Neuronal stem cell (in vitro differentiated cells): ENCODE measurements at places on chromosomes 3 and 15.

DNA sequence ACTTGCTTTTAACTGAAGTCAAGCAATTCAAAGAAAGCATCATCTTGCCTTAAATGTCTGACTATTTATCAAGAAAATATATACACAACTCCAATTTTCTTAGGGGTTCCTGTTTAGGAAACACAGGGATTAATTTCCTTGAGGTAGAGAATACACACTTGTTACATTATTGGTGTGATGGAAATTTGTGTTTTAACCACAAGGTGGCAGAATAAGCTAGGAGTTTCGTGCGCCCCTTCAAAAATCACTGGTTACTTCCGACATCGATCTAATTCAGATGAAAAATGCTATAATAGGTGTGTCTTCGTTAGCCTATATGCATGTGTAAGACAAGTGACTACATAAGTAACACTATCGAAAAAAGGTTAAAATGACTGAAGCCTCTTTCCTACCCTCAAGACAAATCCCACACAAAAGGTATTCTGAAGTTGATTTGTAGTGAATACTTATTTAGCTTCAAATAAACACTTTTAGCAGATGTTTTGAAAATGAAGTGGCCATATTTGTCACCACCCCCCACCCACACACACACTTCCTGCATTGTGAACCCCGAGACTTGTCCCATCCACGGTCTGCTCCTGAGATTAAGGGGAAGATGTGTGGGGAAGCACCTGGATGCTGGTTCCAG lies 246.5 kb downstream of the ROBO1 start:
- H3K4me1 ChIP-seq: no peaks in the 10 kb centered on the region
- H3K4me3 ChIP-seq: no peak overlapping the region
- no peaks in the 10 kb centered on the region for H3K36me3 ChIP-seq
- peak; percentile 48 for DNase-seq

DNA sequence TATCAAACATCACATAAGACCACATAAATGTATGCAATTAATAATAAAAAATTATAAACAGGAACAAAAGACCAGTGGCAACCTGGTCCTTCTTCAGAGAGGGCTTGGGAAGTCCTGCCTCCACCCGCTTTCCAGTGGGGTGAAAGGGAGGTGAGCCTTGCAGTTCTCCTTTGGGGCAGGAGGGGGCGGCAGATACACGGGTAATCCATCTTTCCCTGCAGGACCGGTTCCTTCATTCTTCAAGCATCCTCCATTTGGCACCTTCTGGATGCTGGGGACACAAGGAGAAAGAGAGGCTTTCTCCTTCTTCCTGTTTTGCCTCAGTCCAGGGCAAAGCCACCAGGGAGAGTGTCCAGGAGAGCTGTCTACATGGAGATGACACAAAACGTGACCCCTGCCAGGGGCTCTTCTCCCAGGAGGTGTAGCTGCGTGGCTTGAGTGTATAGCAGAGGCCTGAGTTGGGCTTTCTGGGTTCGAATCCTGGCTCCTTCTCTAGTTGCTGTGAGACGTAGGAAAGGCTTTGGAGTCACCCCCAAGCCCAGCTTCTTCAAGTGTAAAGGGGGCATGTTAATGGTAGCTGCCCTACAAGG lies 23.2 kb downstream of the RPLP1 start:
- no peaks in the 10 kb centered on the region for H3K4me1 ChIP-seq
- H3K27ac ChIP-seq: no peak overlapping the region
- no peaks in the 10 kb centered on the region for H3K27me3 ChIP-seq
- no peaks in the 10 kb centered on the region for H3K36me3 ChIP-seq
- DNase-seq: peak; percentile 60
- no peak overlapping the region for H3K4me3 ChIP-seq

DNA sequence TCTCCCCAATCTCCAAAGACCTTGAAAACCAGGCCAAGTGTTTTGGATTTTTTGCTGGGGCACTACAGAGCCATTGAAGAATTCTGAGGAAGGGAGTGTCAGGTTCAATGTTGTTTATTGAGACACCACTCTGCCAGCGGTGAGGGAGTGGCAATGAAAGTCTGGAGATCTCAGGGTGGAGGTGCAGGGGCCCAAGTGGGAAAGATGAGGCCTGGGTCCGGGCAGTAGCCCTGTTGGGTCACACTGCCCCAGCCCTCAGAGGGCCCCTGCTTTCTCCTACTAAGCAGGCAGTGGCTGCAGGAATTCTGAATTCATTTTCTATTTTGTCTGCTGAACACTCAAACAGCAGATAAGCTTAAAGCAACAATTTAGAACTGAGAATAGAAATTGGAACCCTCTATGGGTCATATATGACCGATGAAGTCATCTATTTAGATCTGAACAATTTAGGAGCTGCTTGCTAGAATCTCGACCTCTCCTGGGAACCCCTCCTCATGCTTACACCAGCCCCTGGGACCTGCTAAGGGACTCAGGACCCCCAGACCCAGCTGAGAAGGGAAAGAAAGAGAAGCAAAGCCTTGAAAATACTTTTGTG lies 17.9 kb downstream of the HRH1 start:
- no peak overlapping the region for H3K27ac ChIP-seq
- no peak for DNase-seq
- peaks cover 4% of the 10 kb centered on the region for H3K4me1 ChIP-seq
- H3K27me3 ChIP-seq: no peaks in the 10 kb centered on the region

DNA sequence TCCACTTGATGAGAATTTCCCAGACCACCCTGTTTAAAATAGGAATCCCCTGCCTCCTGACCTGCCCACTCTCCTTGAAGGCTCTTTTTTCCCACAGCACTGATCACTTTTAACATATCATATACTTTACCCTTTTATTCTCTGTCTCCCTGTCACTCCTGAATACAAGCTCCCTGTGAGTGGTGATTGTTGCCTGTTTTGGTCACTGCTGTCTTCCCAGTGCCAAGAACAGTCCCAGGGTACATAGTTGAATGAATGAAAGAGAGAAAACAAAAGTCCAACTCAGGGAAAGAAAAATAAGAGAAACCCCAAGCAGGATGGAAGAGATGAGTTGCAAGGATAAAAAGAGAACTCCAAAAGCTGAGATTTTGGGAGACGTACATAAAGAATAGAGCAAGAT lies 500.3 kb upstream of the LMCD1 start:
- H3K27ac ChIP-seq: no peak overlapping the region
- H3K4me3 ChIP-seq: no peak overlapping the region
- H3K27me3 ChIP-seq: no peaks in the 10 kb centered on the region
- no peak for DNase-seq

DNA sequence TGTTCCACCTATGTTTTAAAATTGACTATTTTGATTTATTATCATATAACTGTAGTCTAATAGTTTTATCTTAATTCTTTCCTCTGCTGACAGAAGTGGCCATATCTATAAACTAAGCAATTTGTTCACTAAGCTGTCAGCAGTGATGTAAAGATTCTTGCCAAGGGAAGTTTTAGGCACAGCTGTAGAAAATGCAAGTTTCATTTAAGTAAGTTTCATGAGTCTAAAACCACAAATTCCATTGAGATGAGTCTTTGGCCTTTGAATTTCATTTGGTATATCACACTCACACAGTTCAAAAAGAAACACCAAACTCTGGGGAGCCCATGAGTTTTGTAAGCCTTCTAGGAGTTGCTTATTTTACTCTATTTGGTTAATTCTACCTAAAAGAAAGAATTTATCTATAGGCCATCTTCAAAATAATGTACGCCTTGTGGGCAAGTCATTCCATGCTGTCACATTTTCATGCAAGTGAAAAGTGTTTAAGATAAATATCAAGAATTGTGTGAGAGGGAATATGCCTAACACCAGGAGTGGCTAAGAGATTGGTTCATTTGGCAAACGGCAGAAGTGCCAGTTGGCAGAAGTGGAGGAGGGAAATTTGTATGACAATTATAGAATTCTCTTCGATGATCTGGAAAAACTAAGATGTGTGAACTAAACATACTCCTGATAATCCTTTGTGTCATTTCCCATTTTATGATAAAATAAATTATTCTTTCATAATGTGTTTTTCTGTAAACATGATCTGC lies 292.9 kb downstream of the ZIC4 start:
- no peak for DNase-seq
- no peak overlapping the region for H3K27ac ChIP-seq
- H3K36me3 ChIP-seq: no peaks in the 10 kb centered on the region
- no peaks in the 10 kb centered on the region for H3K4me1 ChIP-seq

DNA sequence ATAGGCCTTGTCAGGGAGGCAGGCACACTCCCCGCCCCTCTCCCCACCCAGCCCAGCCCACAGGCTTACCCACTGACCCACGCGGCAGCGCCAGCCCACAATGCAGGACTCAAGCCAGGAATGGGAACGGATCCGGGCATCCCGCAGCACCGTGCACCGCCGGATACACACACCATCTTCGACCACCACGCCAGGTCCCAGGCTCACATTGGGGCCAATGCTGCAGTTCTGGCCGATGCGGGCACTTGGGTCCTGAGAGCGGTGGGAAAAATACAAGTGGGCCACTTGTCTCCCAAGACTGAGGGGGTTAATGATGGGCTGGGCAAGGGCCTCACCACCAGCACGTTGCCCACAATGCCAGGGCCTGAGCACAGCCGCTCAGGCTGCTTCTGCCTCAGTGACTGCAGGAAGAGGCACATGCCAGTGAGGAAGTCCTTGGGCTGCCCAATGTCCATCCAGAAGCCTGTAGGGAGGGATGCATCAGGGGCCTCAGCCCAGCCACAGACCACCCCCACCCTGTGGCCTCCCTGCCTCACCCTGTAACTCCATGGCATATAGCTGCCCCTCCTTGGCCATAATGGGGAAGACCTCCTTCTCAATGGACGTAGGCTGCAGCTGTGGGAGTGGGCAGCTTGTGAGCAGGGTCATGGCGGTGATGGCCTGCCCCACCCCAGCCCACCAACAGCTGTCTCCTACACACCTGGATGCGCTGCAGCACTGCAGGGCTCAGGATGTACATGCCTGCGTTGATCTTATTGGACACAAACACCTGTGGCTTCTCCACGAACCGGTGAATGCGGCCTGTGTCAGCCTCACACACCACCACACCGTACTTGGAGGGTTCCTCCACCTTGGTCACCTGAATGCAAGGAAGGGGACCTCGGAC lies 1.6 kb downstream of the GMPPB start:
- H3K4me1 ChIP-seq: peaks cover 14% of the 10 kb centered on the region
- H3K4me3 ChIP-seq: peak overlapping the region; percentile 80
- no peak for DNase-seq
- no peak overlapping the region for H3K27ac ChIP-seq
- H3K36me3 ChIP-seq: peaks cover 78% of the 10 kb centered on the region
